ENCODE measurements at places on chromosomes 5 and 9.

DNA sequence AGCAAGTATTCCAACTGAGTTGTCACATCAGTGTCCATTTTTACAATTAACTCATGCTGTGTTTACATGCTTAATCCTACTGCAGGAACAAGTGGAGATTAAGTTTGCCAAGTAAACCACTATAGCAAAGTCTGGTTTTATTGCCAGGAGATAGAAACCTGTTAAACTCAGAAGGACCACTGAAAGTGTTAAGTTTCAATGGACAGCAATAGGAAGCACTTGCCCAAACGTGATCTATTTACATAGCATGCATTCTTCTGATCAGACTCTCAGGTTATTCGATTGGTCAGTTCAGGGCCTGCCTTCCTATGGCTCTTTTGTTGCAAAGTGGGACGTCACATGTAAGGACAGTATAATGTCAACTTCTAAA is 28.0 kb upstream of the IFNK start:
- DNase-seq: no peak

GRCh38 chr5:75612226-75612569 is 945 bp downstream of the ANKDD1B start:
- no peak for DNase-seq

- no peak for DNase-seq
These were observed 31.6 kb downstream of the RETREG1 start for GRCh38 chr5:16585041-16585667.

DNA sequence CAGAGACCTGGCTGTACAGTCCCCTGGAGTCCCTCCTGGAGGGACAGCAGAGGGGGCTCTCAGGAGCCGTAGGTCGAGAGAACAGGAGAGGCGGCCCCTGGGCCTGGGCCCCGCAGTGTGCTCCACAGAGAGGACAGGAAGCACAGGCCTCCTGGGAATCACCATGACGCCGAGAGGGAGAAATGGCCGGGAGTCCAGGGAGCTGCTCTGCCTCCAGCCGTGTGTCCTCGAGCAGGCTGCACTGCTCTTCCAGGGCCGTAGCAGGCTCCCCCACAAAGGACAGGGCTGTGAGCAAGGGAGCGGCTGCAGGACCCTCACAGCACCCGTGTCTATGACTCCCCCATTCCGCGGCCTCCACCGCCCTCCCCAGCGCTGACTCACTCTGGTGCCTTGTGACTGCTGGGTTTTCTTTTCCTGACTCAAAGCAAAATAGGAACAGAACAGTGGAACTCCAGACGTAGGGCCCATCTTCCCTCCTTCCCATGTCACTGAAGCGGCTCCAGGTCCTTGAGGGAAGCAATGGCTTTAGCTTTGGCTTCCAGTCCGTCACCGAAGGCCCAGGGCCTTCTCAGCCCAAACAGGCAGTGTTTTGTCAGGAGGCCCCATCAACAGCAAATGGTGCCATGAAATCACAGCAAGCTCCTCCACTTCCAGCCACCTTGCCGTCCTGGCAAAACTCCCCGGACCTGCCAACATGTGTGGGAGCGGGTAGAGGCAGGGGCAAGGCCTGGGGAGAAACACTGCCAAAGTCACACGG is 114.2 kb downstream of the LHFPL2 start:
- no peak for DNase-seq

GRCh38 chr5:64569858-64570257 is 64.0 kb downstream of the RGS7BP start:
- DNase-seq: no peak

GRCh38 chr5:131180407-131180806 is 9.7 kb downstream of the LYRM7 start:
- DNase-seq: no peak

Data from T-helper 9 cell (primary cell).